ENCODE measurements at places on chromosomes 4 and X.

- no peak for DNase-seq
Observed at GRCh38 chr4:4396628-4397440, 9.9 kb downstream of the NSG1 start.

DNA sequence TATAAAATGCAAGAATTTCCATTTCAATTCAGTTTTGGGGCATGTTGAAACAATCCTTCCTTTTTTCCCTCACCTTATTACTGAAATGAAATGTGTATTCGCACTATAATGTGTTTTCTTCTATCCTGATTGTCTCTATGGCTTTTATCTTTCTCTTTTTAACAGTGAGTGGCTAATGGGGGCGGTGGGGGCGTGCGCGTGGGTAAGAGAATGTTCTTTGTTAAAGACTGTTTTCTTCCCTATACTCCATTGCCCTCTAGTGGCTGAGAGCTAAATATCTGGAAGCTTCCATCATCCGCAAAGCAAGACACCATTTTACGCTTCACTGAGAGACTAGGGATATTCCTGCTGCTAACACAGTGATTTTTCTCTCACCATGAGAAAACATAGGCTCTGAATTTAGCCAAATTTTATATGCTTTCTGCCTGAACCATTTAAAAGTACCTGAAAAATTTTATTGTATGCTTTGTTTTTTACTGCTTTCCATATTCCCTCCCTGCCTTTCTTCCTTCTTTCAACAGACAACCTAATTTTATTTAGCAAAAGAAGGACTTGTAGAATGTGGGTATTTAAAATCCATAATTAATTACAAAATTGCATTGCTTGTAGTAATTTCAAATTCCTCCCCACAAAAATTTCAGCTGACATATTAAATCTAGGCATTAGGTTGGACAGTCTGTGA lies 194.0 kb downstream of the GASK1B start:
- peak; percentile 69 for DNase-seq

GRCh38 chr4:93501244-93501643 lies 327.3 kb upstream of the ATOH1 start:
- DNase-seq = no peak

GRCh38 chr4:130820448-130820847 lies 1724.5 kb downstream of the C4orf33 start:
- no peak for DNase-seq

DNA sequence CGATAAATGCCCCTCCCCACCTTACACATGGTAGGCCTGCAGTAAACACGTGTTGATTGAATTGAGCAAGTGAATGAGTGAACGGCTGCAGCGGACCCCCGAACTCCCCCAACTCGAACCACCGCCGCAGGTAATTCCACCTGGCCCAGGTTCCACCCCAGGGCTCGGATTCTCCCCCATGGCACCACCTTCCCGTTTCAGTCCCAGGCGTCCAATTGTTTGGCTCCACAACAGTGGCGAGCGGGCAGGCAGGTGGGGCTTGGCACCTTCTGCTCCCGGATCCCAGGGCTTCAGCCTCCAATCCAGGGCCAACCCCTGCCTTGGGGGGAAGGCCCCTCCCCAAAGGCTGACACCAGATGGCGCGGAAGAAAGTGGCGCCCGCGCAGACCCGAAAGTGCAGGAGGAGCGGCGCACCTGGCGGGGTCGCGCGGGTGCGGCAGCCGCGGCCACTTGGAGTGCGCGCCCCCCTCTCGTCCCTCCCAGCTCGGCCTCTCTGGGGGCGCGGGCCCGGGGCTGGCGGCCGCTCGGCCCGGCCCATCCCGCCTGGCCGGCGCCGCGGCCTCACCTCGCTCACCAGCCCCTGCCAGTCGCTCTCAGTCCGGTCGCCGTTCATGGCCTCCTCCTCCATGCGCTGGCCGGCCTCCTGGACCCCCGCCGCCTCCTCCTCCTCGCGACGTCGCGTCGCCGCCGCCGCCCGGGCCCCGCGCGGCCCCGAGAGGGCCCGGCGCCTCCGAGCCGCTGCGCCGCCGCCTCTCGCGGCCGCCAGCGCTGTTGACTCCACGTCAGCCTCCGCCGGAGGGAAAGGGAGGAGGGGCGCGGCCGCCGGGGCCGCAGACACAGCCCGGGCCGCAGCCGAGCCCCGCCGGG lies at the start of gene CCDC149:
Gene CCDC149 (minus strand): TSS at position 791 of the 867 bp plus-strand sequence. CDS start 178 bp downstream, at position 613.
- DNase-seq = peak; percentile 85

DNA sequence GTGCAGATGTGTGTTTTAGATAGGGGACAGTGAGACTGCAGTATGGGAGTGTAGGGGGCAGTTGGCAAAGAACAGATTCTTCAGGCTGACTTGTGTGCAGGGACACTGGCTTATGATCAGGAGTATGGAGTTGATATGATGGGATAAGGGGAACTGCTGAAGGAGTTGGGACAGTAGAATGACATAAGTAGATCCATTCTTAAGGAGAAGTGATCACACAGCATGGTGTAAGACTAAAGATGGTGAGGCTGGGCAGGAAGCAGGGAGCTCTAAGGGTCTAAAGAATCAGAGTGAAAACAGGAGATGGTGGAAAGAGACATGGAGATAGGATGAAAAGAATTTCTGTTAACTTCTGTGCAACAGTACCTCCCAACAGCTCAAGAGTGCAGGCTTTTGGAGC lies 70.7 kb downstream of the REELD1 start:
- no peak for DNase-seq

- peak; percentile 35 for DNase-seq
Observed at GRCh38 chr4:77473509-77473908, 132.1 kb upstream of the CXCL13 start.

DNA sequence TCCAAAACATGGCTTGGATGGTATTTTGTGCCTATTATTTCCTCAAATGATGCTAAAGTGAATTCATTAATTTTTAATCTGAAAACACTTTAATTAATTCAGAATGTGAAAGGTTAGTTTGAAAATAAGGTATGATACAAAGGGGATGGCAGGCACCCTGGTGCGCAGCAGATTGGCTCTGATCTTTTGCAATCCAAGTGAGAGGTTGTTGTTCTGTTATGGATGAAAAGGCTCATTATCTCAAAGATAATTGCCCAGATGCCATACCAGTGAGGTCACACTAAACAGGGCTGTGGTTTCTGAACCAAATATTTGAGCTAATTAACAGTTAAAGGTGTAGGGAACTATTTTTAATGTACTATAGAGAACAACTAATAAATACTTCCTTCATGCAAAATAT lies 504.9 kb downstream of the RAPGEF2 start:
- peak; percentile 32 for DNase-seq

DNA sequence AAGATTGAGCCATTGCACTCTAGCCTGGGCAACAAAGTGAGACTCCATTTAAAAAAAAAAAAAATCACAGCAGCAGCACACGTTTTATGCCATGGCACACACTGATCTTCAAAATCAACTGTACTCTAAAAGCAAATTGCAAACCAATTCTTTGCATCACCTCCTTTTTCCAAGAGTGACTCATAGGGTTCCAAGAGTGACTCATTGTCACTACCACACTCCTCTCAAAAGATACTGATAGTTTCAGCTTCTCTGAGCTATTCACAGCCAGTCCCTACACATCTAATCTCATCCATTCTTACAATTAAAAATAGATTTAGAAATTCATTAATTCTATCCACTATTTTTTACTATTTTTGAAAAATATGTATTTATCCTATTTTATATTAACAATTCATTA lies 1494.9 kb upstream of the AGA start:
- peak; percentile 2 for DNase-seq

- no peak for DNase-seq
Observed at GRCh38 chr4:40388239-40388638, 53.1 kb downstream of the CHRNA9 start.

- no peak for DNase-seq
Observed at GRCh38 chrX:151161690-151162089, 14.7 kb upstream of the GPR50 start.

GRCh38 chrX:101394372-101394771 lies 3.6 kb downstream of the RPL36A start:
- no peak for DNase-seq

DNA sequence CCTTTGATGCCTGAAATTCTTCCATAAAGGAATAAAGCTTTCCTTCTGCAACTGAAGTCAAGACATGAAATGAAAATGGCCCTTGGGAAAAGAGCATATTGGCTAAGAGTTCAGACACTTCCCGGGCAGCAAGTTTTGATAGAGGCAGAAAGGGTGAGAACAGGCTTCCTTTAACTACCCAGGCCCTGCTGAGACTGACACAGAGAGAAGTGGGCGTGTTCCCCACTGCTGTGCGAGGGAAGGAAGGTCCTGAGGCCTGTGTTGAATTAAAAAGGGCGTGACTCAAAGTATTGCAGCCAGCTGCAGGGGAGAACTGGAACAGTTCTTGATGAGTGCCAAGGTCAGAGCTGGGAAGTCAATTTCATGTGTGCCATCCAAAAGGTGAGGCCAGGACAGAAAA lies 33.9 kb upstream of the ADGRG2 start:
- no peak for DNase-seq

- DNase-seq = no peak
Observed at GRCh38 chr4:150495550-150495949, 86.4 kb upstream of the MAB21L2 start.

DNA sequence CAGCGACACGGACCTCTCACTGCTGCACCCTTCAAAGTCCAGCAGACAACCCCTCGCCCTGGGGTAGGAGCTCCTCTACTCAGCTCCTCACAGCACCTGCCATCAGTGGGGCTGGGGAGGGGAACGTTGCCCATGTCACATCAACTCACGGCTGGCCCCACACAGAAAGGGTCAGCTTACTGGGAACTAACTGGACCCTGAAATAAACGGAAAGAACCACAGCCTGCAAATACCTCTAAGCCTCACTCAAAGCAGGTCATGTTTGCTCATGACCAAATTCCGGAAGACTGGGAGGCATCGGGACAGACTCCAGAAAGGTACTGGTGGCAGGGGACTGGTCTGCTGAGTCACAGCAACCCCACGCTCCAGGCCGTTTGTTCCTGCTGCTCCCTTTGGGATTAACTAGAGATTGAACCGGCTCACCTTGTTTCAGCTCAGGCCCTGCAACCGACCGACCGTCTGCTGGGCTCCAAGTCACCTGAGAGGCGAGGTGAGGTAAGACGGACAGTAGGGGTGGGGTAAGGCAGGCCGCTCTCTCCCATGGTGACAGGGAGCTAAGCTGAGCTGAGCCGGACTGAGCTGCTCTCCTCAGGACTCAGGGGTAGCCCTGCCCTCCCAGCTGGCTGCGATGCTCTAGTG lies 5.6 kb downstream of the G6PD start:
- peak; percentile 75 for DNase-seq

- peak; percentile 75 for DNase-seq
Observed at GRCh38 chrX:102863735-102864134, 73.3 kb upstream of the RAB40AL start.

DNA sequence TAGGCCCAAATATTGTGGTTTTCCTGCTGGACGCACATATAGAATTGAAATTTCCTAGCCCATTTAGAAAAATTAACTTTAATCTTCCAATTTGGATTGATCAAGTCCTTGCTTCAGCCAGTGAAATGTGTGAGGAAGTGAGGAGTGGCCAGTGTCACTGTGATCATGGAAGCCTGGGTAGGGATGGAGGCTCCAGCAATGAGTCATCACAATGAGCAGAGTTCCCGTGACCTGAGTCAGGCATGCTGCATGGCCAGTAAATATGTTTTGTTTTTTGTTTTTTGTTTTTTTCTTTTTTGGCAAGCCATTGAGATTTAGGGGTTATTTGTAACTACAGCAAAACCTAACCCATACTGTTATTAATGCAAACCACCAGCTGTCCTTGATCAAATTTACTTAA lies 52.1 kb downstream of the IDS start:
- peak; percentile 68 for DNase-seq
